ENCODE measurements at places on chromosomes 1 and 21. TPM values are rescaled to one million over a fixed set of nuclear protein-coding genes. Genes with fewer than 3 reads are reported as not detected.

Gene LCE3E
- total RNA-seq: not detected

Gene FAAH
- 1.5 TPM for total RNA-seq

Gene S1PR1
- total RNA-seq: 6.6 TPM

Gene PSMB2
- total RNA-seq: 23.3 TPM

Gene S100A12
- total RNA-seq: not detected

Gene CHAF1B
- 7.4 TPM for total RNA-seq

Gene KDF1
- total RNA-seq: not detected

Gene CHRNB2
- total RNA-seq: under 0.01 TPM

Gene GPR52
- total RNA-seq: 2.5 TPM

Gene PDZK1IP1
- total RNA-seq: not detected

Gene OR2T8
- not detected for total RNA-seq

Gene RNF223
- not detected for total RNA-seq

Gene DONSON
- total RNA-seq: 18.4 TPM

Gene UHMK1
- total RNA-seq: 69.4 TPM

Gene ARTN
- total RNA-seq: under 0.01 TPM

Gene NCF2
- not detected for total RNA-seq

Gene CTSS
- total RNA-seq: 5.5 TPM

Gene OR2T2
- not detected for total RNA-seq

Gene ETV3L
- not detected for total RNA-seq

Gene AMY1C
- not detected for total RNA-seq

Gene DNAI4
- total RNA-seq: 3.5 TPM

Gene RHOU
- total RNA-seq: 0.37 TPM

Gene DVL1
- total RNA-seq: 119 TPM

Gene SMIM12
- 24.6 TPM for total RNA-seq

Gene TCHH
- under 0.01 TPM for total RNA-seq

Gene TSPEAR
- not detected for total RNA-seq

Gene LCE2A
- total RNA-seq: not detected

Measured in subcutaneous preadipocyte (primary cell).